Inflammatory macrophage treated with lipopolysaccharide for 4 hours (primary cell): ENCODE measurements at places on chromosomes 5 and 9.
A peak's percentile ranks its signal among the peaks of the same experiment; 100 is the strongest.

DNA sequence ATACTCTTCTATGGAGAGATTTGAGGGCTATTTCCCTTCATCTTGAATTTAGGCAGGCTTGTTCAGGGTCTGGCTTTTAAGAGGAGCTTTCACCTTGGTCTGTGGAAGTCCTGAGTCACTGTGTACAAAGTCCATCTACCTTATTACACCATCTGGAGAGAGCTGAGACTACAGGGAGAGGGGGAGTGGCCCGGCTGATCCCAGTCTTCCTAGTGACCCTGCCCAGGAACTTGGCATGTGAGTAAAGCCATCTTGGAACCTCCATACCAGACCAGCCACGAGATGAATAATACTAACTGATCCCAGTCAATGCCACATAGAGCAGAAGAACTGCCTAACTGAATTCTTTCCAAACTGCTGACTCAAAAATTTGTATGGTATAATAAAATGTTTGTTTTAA lies 8.4 kb upstream of the IL6ST start:
- DNase-seq = no peak

- DNase-seq = no peak
Measured at GRCh38 chr5:122656160-122656559, 118.7 kb upstream of the SNX2 start.

GRCh38 chr5:109740966-109741365 lies 51.2 kb downstream of the MAN2A1 start:
- no peak for DNase-seq

DNA sequence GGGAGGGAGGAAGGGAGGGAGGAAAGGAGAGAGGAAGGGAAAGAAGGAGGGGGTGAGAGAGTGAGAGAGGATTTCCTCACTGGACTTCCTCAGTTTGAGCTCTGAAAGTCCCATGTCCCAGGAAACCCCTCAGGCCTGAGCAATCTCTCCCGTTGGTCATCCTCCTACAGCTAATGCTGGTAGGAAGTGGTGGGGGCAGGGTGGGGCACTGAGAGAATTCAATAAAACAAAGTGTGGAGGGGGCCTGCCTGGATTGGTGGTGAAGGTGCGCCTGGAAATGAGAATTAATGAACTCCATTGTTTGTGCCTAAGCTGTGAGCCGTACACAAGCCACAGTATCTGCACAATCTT lies 195.0 kb downstream of the RGS3 start:
- DNase-seq = peak; percentile 79

DNA sequence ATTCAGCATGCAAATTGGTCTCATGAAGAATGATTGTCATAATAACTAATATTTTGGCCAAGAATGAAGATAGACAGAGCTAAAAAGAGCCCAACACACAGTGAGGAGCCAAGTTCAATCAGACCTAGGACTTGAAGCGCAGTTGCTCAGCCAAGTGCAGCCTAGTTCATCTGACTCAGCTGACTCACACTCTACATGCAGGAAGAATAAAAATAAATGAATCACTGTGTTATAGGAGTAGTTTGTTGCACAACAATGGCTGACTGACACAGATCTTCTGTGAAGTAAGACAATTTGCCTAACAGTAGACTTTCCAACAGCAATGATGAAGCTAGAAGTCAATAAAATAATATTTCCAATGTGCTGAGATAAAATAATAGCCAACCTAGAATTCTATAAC lies 261.5 kb downstream of the CEMIP2 start:
- peak; percentile 69 for DNase-seq

GRCh38 chr9:89550346-89550927 lies 52.5 kb upstream of the SEMA4D start:
- peak; percentile 60 for DNase-seq

GRCh38 chr9:108779551-108780325 lies 76.0 kb downstream of the ACTL7B start:
- no peak for DNase-seq

- DNase-seq = no peak
Measured at GRCh38 chr9:18317896-18318295, 156.1 kb upstream of the ADAMTSL1 start.

- peak; percentile 40 for DNase-seq
Measured at GRCh38 chr5:90854169-90854568, 295.6 kb downstream of the ADGRV1 start.

- DNase-seq = no peak
Measured at GRCh38 chr5:168879929-168880328, 300.8 kb upstream of the PANK3 start.

GRCh38 chr5:27810458-27810857 lies 772.1 kb upstream of the CDH9 start:
- no peak for DNase-seq

DNA sequence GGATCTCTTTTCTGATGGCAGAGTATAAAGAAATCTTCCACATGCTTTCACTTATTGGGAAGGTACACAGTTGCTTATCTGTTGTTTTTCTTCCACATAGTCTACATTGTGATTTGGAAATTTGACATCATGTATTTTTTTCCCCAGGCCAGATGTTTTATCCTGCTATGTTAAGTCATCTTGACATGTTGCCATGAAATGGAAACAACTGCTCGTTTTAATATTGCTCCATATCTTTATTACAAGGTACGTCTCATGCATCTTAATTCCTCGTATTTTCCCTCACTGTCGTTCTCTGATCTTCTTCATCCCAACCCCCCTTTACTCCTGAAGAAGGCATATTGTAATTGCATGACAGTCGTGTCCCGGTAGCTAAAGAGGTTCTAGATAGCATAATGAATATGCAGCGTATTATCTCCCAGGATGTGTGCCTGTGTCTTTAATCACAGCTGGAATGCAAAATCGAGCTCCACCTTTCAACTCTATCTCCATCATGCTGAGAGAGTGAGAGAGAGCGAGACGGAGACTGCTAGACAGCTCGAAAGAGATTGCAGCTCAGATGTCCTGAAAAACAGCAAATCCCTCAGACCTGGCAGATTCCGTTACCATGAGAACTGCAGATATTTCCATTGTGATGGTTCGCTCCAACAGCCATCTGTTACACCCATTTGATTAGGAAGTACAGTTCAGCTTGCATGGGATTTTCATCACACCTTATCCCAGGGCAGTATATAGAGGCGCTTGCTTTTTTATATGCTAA lies 281.7 kb downstream of the TMEM38B start:
- DNase-seq = no peak

DNA sequence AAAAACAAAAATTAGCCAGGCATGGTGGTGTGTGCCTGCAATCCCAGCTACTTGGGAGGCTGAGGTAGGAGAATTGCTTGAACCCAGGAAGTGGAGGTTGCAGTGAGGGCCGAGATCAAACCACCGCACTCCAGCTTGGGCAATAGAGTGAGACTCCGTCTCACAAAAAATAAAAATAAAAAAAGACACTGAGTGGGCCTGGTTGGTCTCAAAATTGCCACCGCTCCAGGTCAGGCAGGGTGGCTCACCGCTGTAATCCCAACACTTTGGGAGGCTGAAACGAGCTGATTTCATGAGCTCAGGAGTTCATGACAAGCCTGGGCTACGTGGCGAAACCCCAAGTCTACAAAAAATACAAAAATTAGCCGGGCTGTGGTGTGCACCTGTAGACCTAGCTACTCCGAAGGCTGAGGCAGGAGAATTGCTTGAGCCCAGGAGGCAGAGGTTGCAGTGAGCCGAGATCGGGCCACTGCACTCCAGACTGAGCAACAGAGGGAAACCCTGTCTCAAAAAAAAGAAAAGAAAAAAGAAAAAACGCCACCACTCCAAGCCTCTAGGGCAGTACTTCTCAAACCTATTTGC lies 1.8 kb downstream of the STK10 start:
- DNase-seq = no peak

DNA sequence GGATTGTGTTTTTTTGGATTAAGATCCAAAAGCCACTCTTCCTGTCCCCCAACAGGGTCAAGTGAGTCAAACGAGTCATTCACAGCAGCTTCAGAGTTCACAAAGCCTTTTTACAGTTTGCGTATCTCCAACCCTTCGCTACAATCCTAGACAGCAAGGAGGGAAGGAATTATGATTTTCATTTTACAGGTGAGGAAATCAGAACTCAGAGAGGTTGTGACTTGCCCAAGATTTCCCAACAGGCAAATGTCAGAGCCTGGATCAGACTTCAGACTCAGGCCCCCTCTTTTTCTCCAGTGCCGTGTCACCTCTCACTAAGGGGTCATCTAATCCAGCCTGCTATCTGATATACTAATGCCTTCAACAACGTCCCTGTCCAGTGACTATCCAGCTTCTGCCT lies 72.1 kb upstream of the XPA start:
- no peak for DNase-seq
